Stimulated activated CD4-positive, alpha-beta T cell treated with anti-CD3 and anti-CD28 coated beads, TNF-alpha, amount 100 ng/mL, for 1 hour (primary cell): ENCODE measurements at places on chromosomes 16 and 17.

GRCh38 chr17:40514013-40514875, 12.8 kb upstream of the TNS4 start:
- DNase-seq: no peak

- no peak for DNase-seq
These were observed 22.3 kb downstream of the ERN1 start for GRCh38 chr17:64107500-64108236.

GRCh38 chr17:28469376-28469775, 4.1 kb upstream of the SLC13A2 start:
- no peak for DNase-seq

- peak; percentile 57 for DNase-seq
These were observed 53.2 kb upstream of the ZNF750 start for GRCh38 chr17:82892899-82893565.

- DNase-seq: no peak
These were observed 39.3 kb upstream of the SLC38A10 start for GRCh38 chr17:81334391-81334901.

DNA sequence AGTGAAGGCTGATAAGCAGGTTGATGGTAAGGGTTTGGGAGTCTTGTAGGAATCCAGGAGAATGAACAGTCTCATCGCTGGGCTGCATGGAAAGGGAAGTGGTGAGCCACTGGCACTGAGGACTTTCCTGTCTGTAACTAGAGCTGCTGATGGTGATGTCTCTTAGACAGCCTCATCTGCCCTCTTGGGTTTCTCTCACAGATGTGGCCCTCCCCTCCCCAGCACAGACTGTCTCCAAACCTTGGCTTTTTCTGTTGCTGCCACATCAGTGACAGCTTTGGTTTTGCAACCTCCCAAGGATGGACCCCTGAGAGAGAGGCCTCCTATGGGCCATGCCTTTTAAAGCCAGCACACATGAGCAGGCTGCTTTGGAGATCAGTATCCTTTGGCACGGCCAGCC, 16.9 kb downstream of the PLCG2 start:
- DNase-seq: no peak

- DNase-seq: no peak
These were observed 37.7 kb downstream of the ASPA start for GRCh38 chr17:3513305-3514035.
